GM23338 (cell line): ENCODE measurements at places on chromosomes 7 and 10. TPM values are rescaled to one million over a fixed set of nuclear protein-coding genes. Genes with fewer than 3 reads are reported as not detected.

DNA sequence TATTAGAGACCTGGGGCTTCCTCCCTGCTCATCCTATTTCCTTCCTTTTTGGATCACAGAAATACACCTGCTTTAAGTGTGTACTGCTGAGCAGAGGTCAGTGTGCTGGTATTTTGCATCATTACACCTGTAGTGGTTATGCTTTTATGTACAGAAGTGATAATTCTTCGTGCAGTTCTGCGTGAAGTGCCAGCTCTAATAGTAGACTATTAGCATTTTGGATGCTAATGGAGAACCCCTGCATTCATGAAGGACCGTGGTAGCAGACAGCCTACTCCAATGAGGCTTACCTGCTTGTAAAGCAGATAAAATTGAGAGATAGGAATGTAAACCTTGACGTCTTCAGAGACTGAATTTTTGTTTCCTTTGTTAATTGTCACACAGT is 114.3 kb downstream of the CDK14 start:
- peaks cover 38% of the 10 kb centered on the region for H3K4me1 ChIP-seq
- H3K27ac ChIP-seq = peak overlapping the region; percentile 75; the same call in 1 of the 2 replicates
- H3K36me3 ChIP-seq = no peaks in the 10 kb centered on the region; the same call in 1 of the 2 replicates
- no peak overlapping the region for H3K4me3 ChIP-seq

- no peaks in the 10 kb centered on the region for H3K4me1 ChIP-seq
- H3K4me3 ChIP-seq = no peak overlapping the region
- H3K27ac ChIP-seq = no peak overlapping the region
- no peaks in the 10 kb centered on the region for H3K27me3 ChIP-seq
- H3K36me3 ChIP-seq = no peaks in the 10 kb centered on the region
Measured at GRCh38 chr7:142557971-142558582, 191.2 kb upstream of the PRSS1 start.

DNA sequence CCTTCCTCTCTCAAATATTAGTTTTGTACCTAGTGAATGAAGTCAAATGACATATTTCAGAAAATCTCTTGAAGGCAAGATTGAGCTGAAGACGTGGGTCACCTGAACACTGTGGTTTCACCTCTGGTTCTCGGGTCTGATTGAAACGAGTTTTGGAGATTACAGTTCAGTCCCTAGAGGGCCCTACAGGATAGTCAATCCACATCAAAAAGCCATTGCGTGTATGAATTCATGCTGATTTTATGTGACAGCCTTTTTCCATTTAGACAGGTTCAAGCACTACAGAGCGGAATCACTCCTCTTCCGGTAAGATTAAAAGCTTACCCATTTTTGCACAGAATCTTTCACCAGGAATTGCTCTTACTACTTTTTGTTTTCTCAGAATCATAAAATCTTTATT is 62.2 kb downstream of the VIM start:
- no peaks in the 10 kb centered on the region for H3K27me3 ChIP-seq
- no peak overlapping the region for H3K4me3 ChIP-seq
- no peaks in the 10 kb centered on the region for H3K4me1 ChIP-seq
- H3K27ac ChIP-seq = no peak overlapping the region

DNA sequence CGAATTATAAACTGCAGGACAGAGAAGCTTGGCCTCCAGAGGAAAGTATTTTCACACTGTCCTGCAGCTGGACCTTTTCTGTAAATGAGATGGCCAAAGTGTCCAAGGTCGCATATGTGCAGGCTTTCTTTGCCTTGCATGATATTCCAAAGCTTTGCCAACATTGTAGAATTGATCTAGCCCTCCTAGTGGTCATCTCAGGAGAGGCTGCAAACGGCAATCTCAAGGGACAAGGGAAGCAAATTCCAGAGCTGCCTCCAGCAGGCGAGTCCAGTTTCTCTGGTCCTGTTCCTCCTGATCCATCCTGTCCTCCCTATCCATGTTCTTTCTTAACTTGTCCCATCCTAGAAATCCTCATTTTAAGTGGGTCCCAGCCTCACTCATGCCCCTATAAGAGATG is 373.4 kb upstream of the PCDH15 start:
- no peaks in the 10 kb centered on the region for H3K27me3 ChIP-seq
- no peaks in the 10 kb centered on the region for H3K36me3 ChIP-seq
- H3K27ac ChIP-seq = no peak overlapping the region
- H3K4me1 ChIP-seq = peaks cover 20% of the 10 kb centered on the region
- peak; percentile 35 for DNase-seq
- H3K4me3 ChIP-seq = no peak overlapping the region

DNA sequence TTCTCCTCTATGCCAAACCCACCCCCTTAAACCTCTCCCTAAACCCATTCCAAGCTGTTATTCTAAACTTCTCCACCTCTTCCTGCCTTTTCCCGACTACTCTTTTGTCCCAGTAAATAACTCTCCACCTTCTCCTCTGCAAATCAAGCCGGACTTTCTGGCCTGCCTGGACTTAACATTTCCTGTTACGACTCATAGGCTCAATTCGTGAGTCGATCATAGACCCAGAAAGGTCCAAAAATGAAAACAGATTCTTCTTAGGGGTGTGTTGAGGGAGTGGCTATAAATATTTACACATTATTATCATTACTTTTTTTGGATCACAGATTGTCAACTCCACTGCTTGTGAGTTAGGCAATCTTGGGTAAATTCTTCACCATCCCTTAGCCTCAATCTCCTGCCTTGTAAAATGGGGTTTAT is 59.0 kb upstream of the HABP2 start:
- no peaks in the 10 kb centered on the region for H3K27me3 ChIP-seq
- H3K36me3 ChIP-seq = no peaks in the 10 kb centered on the region
- no peak for DNase-seq
- H3K4me3 ChIP-seq = no peak overlapping the region
- H3K4me1 ChIP-seq = no peaks in the 10 kb centered on the region

DNA sequence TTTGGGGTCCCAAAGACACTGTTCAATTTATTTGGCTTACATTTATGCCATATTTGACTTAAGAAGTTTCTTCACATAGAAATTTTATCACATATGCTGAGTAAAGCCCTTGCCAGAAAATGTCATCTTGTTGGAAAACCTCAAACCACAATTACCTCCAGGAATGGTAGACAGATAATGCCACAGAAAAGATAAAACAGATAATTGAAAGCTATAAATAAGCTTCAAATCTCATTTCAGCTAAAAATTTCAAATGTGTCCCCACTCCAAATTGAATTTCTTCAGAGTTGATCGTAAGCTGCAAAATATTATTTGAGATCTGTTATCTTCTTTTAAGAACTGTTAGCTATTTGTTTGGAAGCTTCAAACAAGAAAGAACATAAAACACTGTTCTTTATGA is 176.4 kb upstream of the PTN start:
- H3K27me3 ChIP-seq = no peaks in the 10 kb centered on the region
- no peaks in the 10 kb centered on the region for H3K36me3 ChIP-seq
- DNase-seq = no peak

- no peak overlapping the region for H3K27ac ChIP-seq
- no peak overlapping the region for H3K4me3 ChIP-seq
- H3K36me3 ChIP-seq = no peaks in the 10 kb centered on the region
- no peaks in the 10 kb centered on the region for H3K4me1 ChIP-seq
Measured at GRCh38 chr7:142478479-142479220, 220.8 kb upstream of the PRSS58 start.

DNA sequence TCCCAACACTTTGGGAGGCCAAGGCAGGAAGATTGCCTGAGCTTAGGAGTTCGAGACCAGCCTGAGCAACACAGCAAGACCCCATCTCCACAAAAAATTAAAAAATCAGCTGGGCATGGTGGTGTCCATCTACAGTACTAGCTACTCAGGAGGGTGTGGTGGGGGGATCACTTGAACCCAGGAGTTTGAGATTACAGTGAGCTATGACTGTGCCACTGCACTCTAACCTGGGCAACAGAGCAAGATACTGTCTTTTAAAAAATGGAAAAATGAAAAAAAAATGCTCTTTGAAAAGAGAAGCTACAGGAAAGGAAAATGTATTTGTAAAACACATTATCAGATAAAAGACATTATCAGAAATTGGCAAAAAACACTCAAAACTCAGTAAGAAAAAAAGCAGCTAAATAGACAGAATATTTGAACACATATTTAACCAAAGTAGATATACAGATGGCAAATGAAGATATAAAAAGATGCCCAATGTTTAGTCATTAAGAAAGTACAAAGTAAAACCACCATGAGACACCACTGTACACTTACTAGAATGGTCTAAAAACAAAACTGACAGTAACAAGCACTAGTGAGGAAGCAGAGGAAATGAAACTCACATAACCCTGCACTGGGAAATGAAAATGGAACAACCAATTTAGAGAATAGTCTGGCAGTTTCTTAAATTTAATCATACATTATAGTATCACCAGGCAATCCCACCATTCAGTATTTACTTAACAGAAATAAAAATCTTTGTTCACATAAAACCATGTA is 40.5 kb downstream of the NRBF2 start:
- H3K4me3 ChIP-seq = no peak overlapping the region
- H3K4me1 ChIP-seq = no peaks in the 10 kb centered on the region
- H3K27me3 ChIP-seq = no peaks in the 10 kb centered on the region

- H3K36me3 ChIP-seq = no peaks in the 10 kb centered on the region
- H3K27me3 ChIP-seq = no peaks in the 10 kb centered on the region
- no peak for DNase-seq
- H3K4me1 ChIP-seq = no peaks in the 10 kb centered on the region
- no peak overlapping the region for H3K4me3 ChIP-seq
- no peak overlapping the region for H3K27ac ChIP-seq
Measured at GRCh38 chr10:17744341-17744861, 7.6 kb upstream of the TMEM236 start.

DNA sequence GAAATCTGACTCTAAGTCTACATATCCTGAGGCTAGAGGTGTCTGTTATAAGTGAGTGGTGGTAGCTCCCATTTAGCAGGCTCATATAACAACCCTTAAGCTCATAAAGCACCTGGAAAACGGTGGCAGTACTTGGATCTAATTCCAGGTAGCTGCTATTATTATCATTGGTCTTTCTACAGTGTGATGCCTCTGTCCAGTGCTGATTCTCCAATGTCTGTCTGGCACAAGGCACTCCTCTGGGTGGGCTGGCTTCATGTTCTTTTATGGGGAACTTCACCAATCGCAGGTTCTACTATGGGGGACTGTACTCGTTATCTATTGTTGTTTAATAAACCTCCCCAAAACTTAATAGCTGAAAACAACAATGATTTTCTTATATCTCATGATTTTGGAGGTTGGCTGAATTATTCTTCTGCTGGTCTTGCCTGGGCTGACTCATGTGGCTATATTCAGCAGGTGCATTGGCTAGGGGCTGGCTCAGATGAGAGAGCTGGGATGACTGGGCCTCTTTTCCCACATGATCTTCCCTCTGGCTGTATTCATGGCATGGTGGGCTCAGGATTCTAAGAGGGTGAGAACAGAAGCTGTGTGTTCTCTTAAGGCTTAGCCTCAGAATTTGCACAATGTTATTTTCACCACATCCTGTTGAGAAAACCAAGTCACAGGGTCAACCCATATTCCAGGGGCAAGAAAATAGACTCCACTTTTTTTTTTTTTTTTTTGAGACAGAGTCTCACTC is 93.0 kb upstream of the PCGF5 start:
- no peaks in the 10 kb centered on the region for H3K27me3 ChIP-seq
- no peak overlapping the region for H3K27ac ChIP-seq
- H3K4me3 ChIP-seq = no peak overlapping the region
- H3K36me3 ChIP-seq = no peaks in the 10 kb centered on the region
- H3K4me1 ChIP-seq = no peaks in the 10 kb centered on the region
- DNase-seq = no peak

- no peaks in the 10 kb centered on the region for H3K27me3 ChIP-seq
- no peak overlapping the region for H3K4me3 ChIP-seq
- no peaks in the 10 kb centered on the region for H3K4me1 ChIP-seq
- no peaks in the 10 kb centered on the region for H3K36me3 ChIP-seq
- DNase-seq = no peak
- H3K27ac ChIP-seq = no peak overlapping the region
Measured at GRCh38 chr10:7152982-7153381, 257.9 kb downstream of the SFMBT2 start.

- peaks cover 61% of the 10 kb centered on the region for H3K4me1 ChIP-seq
- peaks cover 29% of the 10 kb centered on the region for H3K27me3 ChIP-seq
- peak; percentile 35 for DNase-seq
- peak overlapping the region; percentile 21; the same call in 1 of the 2 replicates for H3K4me3 ChIP-seq
- H3K27ac ChIP-seq = no peak overlapping the region
Measured at GRCh38 chr10:124739986-124740368, 4.2 kb downstream of the FAM53B start.

GRCh38 chr10:11300563-11300962 is 282.9 kb downstream of the CELF2 start:
- no peak for DNase-seq
- no peaks in the 10 kb centered on the region for H3K4me1 ChIP-seq
- H3K4me3 ChIP-seq = no peak overlapping the region
- no peaks in the 10 kb centered on the region for H3K27me3 ChIP-seq
- H3K36me3 ChIP-seq = no peaks in the 10 kb centered on the region

DNA sequence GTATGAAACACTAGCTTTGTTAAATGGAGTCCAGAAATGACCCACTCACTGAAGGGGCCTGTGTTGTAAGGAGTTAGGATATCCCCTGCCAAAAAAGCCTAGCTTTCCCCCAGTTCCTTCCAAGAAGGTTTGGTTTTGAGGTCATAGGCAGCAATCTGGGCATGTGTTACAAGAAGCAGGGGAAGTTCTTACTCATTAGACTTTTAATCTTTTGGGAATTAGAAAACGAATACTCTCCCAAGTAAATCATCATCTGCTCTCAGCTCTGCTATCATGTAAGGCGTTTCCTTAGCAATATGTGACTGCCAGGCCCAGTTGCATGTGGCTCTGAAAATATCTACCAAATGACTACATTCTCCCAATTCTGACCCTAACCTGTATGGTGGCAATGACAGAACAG is 3.7 kb downstream of the NOD1 start:
- H3K4me3 ChIP-seq = no peak overlapping the region
- peaks cover 11% of the 10 kb centered on the region; the same call in 1 of the 2 replicates for H3K27me3 ChIP-seq
- DNase-seq = no peak
- H3K36me3 ChIP-seq = no peaks in the 10 kb centered on the region
- no peak overlapping the region for H3K27ac ChIP-seq
- H3K4me1 ChIP-seq = peaks cover 8% of the 10 kb centered on the region

DNA sequence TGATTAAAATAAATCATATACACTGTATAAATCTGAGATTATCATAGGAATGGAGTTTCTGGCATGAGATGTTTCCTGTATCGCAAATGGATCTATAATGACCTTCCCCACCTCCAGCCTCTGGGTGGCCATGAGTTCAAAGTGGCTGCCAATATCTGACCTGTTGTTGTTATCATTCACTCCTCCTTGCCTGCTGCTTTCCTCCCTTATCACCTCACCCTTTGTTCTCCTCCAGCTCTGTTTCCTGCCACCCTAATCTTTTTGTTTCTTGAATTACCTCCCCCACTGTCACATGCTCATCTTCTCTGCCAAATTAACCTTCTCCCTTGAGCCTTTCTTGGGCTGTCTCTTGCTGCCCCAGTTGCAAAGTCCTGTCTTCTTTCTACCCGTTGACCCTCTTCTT is 12.0 kb downstream of the SCD start:
- H3K4me3 ChIP-seq = no peak overlapping the region
- peaks cover 85% of the 10 kb centered on the region for H3K36me3 ChIP-seq
- no peaks in the 10 kb centered on the region for H3K27me3 ChIP-seq

PNLIPRP3 gene
- not detected in 2 replicates for total RNA-seq

UCN3 gene
- not detected in 2 replicates for total RNA-seq

CUZD1 gene
- 2.8 and 4.1 TPM in 2 replicates for total RNA-seq

FRMPD2 gene
- not detected in 2 replicates for total RNA-seq

ADRB1 gene
- 0.24 and 0.39 TPM in 2 replicates for total RNA-seq

RNF32 gene
- 0.56 TPM in 1 of 2 replicates, not detected in the other for total RNA-seq

TRIM50 gene
- 0.10 TPM in 1 of 2 replicates, not detected in the other for total RNA-seq

FBXL13 gene
- total RNA-seq = 2.5 and 6.0 TPM in 2 replicates

CYP3A5 gene
- total RNA-seq = not detected in 2 replicates
